ENCODE measurements at places on chromosomes 1 and 21. TPM values are rescaled to one million over a fixed set of nuclear protein-coding genes. Genes with fewer than 3 reads are reported as not detected.

MYBPH gene
- not detected for total RNA-seq

TMEM51 gene
- 11.9 TPM for total RNA-seq

C1QB gene
- not detected for total RNA-seq

FCGR2B gene
- not detected for total RNA-seq

RPTN gene
- total RNA-seq = not detected

TRIM46 gene
- 1.4 TPM for total RNA-seq
